ENCODE measurements at places on chromosomes 12 and 14.

DNA sequence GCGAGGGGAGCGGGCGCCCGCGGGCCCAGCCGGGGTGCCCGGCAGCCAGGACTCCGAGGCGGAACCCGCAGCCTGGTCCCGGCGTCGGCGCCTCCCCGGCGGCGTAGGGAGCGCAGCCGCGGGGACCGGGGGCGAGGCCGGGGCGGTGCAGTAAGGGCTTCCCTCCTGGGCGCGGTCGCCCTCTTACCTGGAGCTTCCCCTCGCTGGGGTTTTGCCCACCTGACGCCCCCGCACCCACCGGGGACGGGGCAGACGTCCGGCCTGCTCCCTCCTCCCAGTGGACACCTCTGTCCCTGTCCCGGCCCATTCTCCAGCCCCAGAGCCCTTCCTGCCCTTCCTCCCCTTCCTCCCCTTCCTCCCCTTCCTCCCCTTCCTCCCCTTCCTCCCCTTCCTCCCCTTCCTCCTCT is 413 bp upstream of the TUBA1C start:
- DNase-seq = no peak

DNA sequence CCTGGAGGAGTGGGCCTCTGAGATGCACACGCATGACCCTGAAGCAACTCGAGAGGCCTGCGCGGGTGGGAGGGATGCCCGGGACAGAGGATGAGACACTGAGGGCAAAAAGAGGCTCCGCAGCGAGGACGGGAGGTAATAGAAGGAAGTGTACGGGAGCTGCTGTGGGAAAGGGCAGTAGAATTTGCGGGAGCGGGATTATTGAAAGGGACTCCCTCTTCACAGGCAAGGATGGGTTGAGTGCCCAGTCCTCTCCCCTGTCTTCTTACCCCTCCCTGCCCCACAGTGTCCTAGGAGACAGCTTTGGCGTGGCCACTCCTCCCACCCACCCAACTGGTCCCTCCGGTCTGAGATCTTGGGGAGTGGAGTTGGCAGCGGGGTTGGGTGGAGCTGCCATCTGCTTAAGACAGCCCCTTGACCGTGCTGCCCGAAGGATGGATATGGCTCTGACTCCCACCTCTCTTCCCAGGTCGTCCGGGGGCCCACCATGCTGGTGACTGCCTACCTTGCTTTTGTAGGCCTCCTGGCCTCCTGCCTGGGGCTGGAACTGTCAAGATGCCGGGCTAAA is 15.7 kb upstream of the ESPL1 start:
- DNase-seq = no peak

DNA sequence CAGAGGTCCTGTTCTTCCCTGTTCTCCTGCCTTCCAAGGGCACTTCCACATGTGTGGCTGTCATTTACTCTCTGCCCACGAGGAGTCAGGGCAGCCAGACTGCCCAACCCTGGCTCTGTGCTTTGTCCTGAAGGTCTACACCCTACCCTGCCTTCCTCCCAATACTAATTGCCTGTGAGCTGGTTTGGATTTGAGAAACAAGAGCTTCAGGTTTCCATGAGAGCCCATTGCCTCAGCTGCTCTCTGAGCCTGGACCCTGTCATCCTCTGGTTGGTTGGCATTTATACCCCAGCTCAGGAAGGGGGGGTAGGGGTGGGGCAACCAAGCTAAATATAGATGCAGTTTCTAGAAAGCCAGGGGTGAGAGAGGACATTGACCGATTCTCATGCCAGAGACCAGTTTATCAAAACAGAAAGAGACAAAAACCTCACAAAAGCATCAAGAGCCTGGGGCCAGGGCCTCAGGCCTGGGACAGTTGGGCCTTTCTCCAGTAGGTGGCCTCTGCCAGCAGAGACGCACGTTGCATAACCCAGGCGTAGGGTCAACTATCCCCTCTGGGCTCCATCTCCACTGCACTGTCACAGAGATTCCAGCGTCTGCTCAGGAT is 34.5 kb downstream of the VDR start:
- no peak for DNase-seq

- no peak for DNase-seq
Measured at GRCh38 chr14:71834284-71835204, 97.7 kb upstream of the RGS6 start.

- DNase-seq = no peak
Measured at GRCh38 chr12:94127239-94128131, 20.9 kb upstream of the PLXNC1 start.

DNA sequence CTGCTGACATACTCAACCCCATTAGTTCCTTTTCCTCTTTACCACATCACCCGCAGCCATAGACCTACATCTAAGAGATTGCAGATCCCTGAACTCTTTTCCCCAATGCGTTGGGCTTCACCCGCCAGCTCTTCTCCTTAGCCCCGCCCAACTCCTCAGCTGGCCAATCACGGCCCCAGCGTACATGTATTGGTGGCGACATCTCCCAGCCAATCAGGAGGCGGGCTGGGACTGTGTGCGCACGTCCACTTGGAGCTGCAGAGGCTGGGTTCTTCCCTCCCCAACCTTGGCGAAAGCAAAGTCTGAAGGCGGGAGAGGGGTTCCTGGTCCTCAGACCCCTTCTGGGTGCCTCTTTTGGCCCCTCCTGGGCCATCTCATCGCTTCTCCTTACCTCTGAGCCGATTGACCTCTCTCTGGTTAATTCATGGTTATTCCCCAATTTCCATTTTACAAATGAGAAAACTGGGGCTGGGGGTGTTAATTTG is 11.0 kb downstream of the PDE1B start:
- peak; percentile 82 for DNase-seq

DNA sequence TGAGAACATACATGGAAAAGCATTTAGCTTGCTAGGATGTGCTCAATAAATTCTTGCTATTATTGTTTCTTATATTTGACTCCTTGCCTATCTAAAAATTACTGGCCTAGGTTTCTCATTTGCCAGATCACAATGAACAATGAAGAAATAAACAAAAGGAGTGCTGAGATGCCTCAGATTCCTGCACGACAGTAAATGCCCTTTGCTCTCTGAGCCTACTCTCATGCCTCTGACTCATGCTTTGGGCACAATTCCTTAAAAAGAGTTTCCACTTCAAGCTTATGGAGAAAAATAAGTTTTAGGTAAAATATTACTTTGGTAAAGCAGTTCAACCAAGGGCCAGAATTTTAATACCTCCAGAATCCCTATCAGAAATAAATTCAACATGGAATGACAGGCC is 30.9 kb downstream of the GRIN2B start:
- DNase-seq = no peak

DNA sequence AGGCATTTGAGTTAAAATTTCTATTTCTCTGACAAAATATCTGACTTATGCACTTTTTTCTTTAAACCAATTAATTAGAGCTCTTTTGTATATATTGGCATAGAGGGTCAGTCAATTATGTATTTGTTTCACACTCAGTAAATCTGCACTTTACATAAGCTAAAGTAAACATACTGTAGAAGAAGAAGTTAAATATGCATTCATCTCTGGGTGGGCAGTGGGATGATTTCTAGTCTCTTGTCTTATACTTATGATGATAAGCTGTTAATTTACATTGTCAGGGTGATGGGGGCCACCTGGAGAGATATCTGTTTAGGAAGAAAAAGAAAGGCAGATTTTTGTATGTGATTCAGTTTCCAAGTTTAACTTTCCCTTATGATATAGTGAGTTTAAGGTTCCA is 330.8 kb downstream of the IPO8 start:
- no peak for DNase-seq
